MV-4-11 (cell line): ENCODE measurements at places on chromosomes 1 and 21.

DNA sequence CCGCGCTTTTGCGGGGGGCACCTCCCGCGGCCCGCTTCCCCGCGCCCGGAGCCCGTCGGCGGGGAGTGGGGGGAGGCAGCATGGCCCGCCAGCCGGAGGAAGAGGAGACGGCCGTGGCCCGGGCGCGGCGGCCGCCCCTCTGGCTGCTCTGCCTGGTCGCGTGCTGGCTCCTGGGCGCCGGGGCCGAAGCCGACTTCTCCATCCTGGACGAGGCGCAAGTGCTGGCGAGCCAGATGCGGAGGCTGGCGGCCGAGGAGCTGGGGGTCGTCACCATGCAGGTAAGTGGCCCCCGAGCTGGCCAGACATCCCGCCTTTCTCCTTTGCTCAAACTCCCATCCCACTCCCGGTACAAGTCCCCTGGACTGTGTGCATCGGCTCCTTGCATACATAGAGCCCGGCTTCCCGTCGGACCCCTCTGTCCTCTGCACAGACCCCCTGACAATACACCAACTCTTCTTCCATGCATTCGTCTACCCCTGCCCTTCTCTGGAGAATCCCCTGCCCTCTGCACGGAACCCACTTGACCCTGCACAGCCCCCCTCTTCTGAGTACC, 812 bp downstream of the CACHD1 start:
- DNase-seq = no peak

DNA sequence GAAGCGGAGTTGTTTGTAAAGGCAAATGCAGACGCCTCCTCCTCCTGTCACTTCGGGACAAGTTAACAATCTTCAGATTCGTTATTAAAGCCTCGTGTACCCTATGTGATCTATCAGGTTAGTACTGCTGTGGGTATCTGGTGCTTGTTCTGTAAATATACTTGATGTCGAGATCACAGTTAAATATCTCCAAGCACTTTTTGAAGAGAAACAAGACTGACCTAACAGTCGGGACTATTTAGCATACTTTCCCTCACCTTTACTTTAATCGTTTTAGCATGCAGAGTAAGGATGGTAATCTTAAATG, 710 bp downstream of the KLHL20 start:
- peak; percentile 41 for DNase-seq

DNA sequence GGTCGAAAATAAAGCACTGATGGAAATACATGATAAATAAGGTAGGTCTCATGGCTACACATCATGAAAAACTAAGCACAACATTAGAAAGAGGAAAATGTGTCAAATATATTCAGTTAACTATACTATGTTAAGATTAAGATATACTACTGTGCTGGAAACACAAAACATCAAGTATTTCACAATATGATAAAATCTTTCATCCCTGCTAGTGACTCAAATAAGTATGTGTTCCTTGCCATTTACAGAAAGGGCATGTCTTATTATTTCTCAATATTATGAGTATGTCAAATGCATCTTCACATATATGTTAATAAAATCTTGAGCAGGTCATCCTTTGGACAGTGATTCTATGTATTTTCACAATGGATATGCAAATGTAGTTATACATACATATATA, 1260.1 kb upstream of the ADGRL2 start:
- no peak for DNase-seq

GRCh38 chr1:229296541-229296941, 25.6 kb downstream of the RAB4A start:
- DNase-seq = no peak

DNA sequence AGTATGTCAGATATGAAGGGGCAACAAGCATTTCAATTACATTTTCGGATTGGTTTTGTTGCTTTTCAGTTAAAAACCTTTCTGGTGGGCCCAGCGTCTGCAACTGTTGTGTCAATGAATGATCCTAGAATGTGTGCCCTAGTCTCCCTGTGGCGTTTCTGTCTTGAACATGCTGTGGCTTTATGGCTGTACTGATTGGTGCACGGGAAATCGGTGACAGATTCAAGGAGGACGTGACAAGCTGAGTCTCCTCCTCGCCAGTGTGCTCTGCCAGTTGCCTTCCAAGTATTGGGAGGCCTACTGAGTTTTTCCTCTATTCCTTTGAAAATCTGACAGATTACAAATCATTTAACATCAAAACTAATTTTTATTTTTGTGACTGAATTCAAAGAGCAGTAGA, 127.6 kb downstream of the ZP4 start:
- no peak for DNase-seq

DNA sequence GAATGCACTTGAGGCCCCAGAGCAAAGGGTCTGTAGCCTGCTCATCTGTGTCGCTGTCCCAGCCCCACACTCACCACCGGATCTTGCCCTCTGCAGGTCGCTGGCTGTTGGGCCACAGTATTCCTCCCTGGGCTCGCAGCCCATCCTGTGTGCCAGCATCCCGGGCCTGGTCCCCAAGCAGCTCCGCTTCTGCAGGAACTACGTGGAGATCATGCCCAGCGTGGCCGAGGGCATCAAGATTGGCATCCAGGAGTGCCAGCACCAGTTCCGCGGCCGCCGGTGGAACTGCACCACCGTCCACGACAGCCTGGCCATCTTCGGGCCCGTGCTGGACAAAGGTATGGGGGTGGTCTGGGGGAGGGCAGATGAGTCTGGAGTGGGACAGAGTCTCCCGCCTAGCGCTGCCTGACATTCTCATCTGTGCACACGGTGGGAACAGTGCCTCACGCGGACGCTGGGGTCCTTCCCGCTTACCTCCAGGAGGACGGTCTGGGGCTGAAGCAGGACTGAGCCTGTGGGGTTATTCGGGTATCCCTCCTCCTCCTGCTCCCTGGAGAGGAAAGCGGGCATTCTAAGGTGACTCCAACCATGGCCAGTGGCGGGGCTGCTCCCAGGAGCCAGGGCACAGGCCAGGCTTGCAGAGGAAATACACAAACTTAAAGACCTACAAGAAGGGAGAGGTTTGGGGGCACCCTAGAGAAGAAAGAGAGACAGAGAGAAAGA, 15.9 kb downstream of the WNT3A start:
- no peak for DNase-seq
